Foreskin keratinocyte (primary cell): ENCODE measurements at places on chromosomes 16 and 17. TPM values are rescaled to one million over a fixed set of nuclear protein-coding genes. Genes with fewer than 3 reads are reported as not detected.

Gene IGSF6
- 0.03 and 0.04 TPM in 2 replicates for total RNA-seq

Gene KRTAP3-1
- total RNA-seq: not detected in 2 replicates

Gene CCT6B
- 0.48 and 0.60 TPM in 2 replicates for total RNA-seq

Gene STXBP4
- 7.6 and 7.8 TPM in 2 replicates for total RNA-seq

Gene REXO5
- total RNA-seq: 4.1 and 4.5 TPM in 2 replicates

Gene UNC119
- total RNA-seq: 22.9 and 24.1 TPM in 2 replicates

Gene BRIP1
- total RNA-seq: 17.4 and 18.1 TPM in 2 replicates

Gene ACSM2A
- total RNA-seq: not detected in 2 replicates

Gene ADGRG3
- not detected in 2 replicates for total RNA-seq

Gene TP53TG3C
- not detected in 2 replicates for total RNA-seq

Gene MMP28
- total RNA-seq: 4.1 and 4.5 TPM in 2 replicates

Gene BAHCC1
- 4.4 and 5.6 TPM in 2 replicates for total RNA-seq

Gene HMOX2
- total RNA-seq: 140 and 152 TPM in 2 replicates

Gene CIBAR2
- not detected in 2 replicates for total RNA-seq

Gene C16orf92
- not detected in 2 replicates for total RNA-seq

Gene SDR42E2
- not detected in 2 replicates for total RNA-seq

Gene RANGRF
- total RNA-seq: 20.9 and 30.2 TPM in 2 replicates

Gene CSH1
- not detected in 2 replicates for total RNA-seq

Gene UTP18
- 52.6 and 62.6 TPM in 2 replicates for total RNA-seq
